ENCODE measurements at places on chromosomes 5 and 9.

DNA sequence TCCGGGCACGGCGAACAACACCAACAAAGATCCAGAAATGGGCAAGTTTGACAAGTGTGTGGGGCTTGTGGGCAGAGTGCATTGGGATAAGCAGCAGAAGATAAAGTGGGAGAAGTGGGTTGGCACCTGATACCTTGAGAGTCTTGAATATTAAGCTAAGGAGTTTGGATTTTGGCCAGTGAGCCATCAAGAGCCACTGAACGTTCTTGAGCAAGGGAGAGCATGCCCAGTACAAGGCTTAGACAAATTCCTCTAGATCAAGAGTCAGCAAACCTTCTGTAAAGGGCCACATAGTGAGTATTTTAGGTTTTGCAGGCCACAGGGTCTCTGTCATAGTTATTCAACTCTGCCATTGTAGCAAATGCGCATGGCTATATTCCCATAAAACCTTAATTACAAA, 26.6 kb upstream of the TRMT10B start:
- DNase-seq, result no peak

DNA sequence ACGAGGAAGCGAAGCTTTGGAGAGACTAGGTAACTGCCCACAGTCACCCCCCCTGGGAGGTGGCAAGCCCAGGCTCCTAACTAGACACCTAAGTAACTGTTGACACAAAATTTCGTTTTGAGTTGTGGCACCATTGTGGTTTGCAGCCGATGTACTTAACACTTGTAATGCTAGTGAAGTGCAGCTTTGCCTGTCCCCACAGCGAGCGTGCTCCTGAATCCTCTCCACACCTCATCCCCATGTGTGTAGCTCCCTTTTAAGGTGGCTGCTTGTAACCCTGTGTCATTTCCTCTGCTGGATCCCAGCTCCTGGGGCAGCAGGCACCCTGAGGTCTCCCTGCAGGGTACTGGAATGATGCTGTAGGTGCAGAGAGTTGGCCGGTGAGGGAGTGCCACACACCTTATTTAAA, 114.9 kb downstream of the TRIO start:
- no peak for DNase-seq

DNA sequence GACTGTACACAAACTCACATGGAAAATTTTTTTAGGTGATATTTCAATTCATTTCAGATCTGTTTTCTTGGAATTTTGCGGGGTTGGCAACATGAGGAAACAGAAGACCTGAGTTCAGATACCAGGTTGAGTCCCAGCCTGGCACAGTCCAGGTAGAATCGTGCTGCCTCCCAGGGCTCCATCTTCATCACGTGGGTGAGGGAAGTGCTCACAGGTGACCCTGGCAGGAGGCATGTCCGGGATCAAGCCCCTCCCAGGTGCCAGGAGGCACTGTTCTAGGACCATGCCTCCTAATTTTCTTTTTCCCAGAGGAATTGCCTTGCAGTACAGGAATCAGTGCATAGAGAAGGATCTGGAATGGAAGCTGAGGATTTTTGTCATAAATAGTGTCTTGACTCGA, 318.3 kb upstream of the IRX4 start:
- no peak for DNase-seq

DNA sequence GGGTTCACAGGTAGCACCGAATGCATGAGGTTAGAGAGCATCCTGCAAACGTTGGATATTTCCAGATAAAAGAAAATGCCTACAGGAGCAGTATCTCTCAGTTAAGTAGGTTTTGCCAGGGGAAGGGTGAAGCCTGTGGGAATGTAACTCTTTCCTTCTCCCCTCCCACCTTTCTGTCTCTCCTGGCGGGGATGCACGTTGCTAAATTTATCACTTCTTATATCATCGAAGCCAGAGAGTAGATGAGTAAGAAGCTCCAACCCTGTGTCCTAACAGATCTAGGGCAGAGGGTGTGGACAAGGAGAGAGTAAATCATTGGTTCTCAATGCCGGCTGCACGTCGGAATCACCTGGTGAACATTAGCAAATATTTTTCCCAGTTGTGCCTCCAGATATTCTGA, 457.5 kb downstream of the ENC1 start:
- DNase-seq, result no peak

GRCh38 chr5:131589510-131590348, 45.3 kb downstream of the RAPGEF6 start:
- DNase-seq, result no peak

DNA sequence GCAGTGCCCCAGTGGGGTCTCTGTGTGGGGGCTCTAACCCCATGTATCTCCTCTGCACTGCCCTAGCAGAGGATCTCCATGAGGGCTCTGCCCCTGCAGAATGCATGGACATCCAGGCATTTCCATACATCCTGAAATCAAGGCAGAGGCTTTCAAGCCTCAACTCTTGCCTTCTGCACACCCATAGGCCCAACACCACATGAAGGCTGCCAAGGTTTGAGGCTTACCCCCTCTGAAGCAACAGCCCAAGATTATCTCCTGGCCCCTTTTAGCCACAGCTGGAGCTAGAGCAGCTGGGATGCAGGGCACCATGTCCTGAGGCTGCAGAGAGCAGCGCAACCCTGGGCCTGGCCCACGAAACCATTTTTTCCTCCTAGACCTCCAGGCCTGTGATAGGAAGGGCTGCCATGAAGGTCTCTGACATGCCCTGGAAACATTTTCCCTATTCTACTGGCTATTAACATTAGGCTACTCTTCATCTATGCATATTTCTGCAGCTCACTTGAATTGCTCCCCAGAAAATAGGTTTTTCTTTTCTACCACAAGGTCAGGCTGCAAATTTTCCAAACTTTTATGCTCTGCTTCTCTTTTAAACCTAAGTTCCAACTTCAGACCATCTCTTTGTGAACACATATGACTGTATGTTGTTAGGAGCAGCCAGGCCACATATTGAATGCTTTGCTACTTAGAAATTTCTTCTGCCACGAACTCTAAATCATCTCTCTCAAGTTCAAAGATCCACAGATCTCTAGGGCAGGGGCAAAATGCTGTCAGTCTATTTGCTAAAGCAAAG, 18.4 kb downstream of the NR3C1 start:
- DNase-seq, result no peak

DNA sequence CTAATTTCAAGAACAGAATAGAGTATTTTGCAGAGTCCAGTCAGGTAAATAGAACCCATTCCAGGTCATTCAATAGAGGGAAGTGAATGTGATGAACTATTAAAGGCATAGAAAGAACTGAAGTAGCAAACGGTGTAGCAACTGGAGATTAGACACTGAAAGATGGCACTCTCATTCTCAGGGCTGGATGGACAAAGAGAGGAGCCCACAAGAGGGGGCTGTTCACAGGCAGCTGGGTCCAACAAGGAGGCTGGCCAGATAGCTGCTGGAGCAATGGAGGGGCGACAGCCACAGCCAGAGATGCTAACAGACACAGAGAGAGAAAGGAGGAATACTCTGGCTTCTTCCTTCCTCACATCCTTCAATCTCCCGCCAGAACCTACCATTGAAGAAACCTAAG, 93.1 kb upstream of the SMARCA2 start:
- DNase-seq, result no peak

DNA sequence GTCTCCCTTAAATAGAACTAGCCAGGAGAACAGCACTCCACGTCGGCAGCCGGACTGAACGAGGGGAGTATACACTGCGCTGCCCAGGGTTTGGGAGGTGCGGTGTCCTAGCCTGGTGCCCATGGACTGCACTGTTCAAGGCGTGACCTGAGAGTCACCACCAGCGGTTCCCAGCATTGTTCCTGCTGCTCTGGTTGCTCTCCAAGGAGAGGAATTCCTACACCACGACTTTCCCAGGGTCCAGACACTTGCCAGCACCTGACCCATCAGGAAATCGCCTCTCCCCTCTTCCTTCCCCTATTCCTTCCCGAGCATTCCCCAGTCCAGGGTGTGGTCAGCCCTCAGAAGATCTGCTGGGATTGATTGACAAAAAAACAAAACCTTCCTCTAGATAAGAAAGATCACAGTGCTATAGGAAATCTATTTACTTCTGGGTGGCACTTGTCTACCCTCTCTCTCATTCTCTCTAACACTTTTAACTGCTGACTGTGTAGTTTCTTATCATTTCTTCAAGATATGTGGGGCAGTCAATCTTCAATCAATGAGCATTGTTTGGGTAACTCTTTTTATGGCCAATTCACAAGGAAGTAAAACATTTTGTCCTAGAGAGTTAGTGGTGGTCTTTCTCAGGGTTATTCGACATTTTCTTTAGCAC, 297.8 kb upstream of the ACTBL2 start:
- no peak for DNase-seq

DNA sequence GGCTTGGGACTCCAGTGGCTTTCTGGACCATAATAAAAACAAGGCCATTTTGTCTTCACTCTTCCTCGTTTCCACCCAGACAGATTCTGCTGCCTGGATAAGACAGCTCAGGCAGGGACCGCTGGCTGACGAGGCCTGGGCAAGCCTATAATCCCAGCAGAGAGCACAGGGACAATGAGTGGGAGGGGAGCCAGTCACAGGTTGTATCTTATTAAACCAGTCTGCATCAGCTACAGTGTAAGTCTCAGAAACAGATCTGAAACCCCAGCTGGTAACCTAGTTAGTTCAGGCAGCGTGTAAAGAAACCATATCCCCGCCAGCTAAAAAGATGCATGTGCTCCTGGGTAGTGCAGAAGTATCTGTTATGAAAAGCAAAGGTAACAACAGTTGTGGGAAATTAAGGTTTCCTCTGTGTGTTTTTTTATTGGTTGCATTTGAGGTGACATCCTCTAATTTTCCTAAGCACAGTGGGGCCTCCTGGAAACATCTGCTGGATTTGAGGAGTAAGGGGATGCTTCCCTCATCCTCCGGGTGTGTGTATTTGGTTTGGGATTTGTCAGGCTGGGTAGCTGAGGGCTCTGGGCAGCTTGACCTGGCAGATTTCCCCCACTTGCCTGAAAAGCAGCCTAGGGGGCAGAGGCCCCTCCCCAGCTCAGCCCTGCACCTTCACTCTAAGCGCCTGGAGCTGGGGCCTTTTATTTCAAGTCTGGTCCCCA, 15.2 kb upstream of the TAL2 start:
- no peak for DNase-seq

DNA sequence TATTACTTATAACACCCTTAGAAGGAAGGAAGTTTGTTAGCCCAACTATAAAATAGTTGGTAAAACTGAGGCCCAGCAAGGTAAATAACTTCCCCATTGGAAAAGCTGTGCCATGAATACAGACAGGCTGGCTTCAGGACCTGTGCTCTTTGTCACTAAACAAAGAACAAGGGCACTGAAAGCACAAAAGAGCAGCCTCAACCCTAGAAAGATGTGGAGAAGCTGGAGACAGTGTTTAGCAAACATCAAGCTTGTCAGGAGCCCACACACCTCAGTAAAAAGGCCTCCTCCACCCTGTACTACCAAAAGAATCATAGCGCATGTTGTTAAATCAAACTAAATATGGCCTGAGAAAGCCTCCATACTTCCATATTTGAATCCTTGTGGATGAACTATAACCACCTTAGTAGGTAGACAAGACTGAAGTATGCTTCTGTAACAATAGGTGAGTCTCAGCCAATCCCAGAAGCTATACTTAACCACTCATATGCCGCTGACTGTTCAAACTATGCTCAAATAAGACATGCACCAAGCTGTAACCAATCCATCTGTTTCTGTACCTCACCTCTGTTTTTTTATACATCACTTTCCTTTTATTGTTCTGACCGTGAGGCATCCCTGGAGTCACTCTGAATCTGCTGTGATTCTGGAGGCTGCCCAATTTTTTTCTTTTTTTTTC, 18.4 kb upstream of the SCGB3A2 start:
- no peak for DNase-seq

DNA sequence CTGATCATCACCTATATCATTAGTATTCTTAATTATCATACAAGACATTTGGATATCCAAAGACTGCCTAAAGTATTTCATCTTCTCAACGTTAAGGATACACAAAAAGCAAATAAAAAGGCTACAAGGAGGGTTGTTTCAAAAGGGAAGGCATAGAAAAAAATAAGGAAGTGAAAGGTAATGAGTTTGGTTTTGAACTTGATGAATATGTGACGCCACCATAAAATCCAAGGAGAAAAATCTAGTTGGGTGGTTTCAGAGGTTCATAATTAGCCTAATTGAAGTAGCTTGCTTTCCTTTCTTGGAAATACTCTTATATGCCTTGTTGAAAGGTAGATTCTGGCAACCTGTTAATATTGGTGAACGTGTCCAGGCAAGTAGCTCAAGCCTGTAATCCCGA, 96.1 kb upstream of the SGCD start:
- DNase-seq, result no peak

- DNase-seq, result no peak
These were observed 10.4 kb downstream of the NIM1K start for GRCh38 chr5:43202380-43202779.

DNA sequence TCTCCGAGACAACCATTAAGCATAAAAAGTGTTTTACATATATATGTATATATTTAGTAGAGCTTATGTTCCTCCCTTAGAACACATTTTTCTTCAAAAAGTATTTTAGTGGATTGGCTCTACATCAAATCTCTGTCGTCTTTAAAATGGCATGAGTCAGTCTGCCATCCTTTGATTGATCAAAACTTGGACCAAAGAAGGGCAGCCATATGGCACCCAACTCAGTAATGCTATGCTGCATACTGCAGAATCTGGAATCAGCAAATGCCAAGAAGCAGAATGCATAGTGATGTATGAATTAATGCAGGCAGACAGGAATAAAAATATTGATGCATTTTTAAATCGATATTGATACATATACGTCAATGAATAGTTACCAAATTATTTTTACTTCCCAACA, 1074.4 kb downstream of the PTPRD start:
- DNase-seq, result no peak

GRCh38 chr5:116415989-116416388, 158.6 kb downstream of the SEMA6A start:
- no peak for DNase-seq

- DNase-seq, result no peak
These were observed 20.6 kb upstream of the TPD52L3 start for GRCh38 chr9:6307551-6308096.

GRCh38 chr5:139105621-139106071, 92.5 kb downstream of the SIL1 start:
- peak; percentile 59 for DNase-seq

DNA sequence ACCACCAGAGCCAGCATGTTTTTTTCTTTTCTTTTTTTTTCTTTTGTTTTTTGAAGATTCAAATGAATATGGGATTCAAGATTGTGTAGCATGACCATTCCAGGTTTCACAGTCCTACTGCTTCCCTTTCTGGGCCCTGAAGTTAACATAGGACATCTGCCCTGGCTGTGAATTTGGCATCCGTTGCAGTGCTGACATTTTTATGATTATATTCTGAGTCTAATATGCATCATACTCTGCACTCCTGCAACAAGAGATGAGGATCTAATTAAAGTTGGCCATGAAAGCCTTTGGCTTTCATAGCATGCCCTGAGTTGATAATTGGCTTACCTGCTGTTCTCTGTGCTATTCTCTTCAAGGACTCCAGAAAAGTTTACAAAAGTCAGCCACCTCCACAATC, 29.8 kb downstream of the C5orf22 start:
- DNase-seq, result no peak

- DNase-seq, result no peak
These were observed 86.3 kb downstream of the SLC44A1 start for GRCh38 chr9:105330755-105331154.

GRCh38 chr9:30775236-30775635, 1609.2 kb upstream of the ACO1 start:
- no peak for DNase-seq

GRCh38 chr9:6584881-6585597, 60.5 kb downstream of the GLDC start:
- DNase-seq, result no peak

- DNase-seq, result no peak
These were observed 179.6 kb upstream of the SGCD start for GRCh38 chr5:156147261-156147943.

GRCh38 chr5:73359395-73359794, 89.2 kb downstream of the FOXD1 start:
- DNase-seq, result no peak

GRCh38 chr9:5575000-5575399, 53.9 kb upstream of the RIC1 start:
- no peak for DNase-seq

Measured in NCI-H2081 treated with DMSO at 0.1 percent for 48 hours (cell line).